IMR-90 (cell line): ENCODE measurements at places on chromosomes 1 and 21. TPM values are rescaled to one million over a fixed set of nuclear protein-coding genes. Genes with fewer than 3 reads are reported as not detected.

The EPHA10 gene
- not detected in 2 replicates for total RNA-seq

The FAM72C gene
- 0.72 and 0.83 TPM in 2 replicates for total RNA-seq

The PEF1 gene
- total RNA-seq, result 90.0 and 104 TPM in 2 replicates

The CLCA4 gene
- not detected in 2 replicates for total RNA-seq

The BRDT gene
- not detected in 2 replicates for total RNA-seq

The TXNIP gene
- total RNA-seq, result 60.0 and 77.2 TPM in 2 replicates

The CNKSR1 gene
- total RNA-seq, result 0.28 TPM in 1 of 2 replicates, not detected in the other

The LIN28A gene
- total RNA-seq, result not detected in 2 replicates

The ITLN2 gene
- total RNA-seq, result not detected in 2 replicates

The OR2G6 gene
- total RNA-seq, result not detected in 2 replicates

The GRIK3 gene
- total RNA-seq, result not detected in 2 replicates

The CTBS gene
- 5.9 and 8.1 TPM in 2 replicates for total RNA-seq

The LRIF1 gene
- 6.8 and 13.1 TPM in 2 replicates for total RNA-seq

The C2CD4D gene
- total RNA-seq, result not detected in 2 replicates

The TDRKH gene
- 2.2 TPM in 2 replicates for total RNA-seq

The AMY1C gene
- total RNA-seq, result not detected in 2 replicates

The TFB2M gene
- 13.3 and 22.8 TPM in 2 replicates for total RNA-seq

The RAB25 gene
- total RNA-seq, result not detected in 2 replicates

The FCRL6 gene
- not detected in 2 replicates for total RNA-seq

The PLA2G2F gene
- total RNA-seq, result not detected in 2 replicates

The RNU1-2 gene
- under 0.01 TPM in 2 replicates for total RNA-seq

The BSND gene
- not detected in 2 replicates for total RNA-seq

The NCAM2 gene
- total RNA-seq, result 5.0 and 5.6 TPM in 2 replicates

The KCNE2 gene
- total RNA-seq, result not detected in 2 replicates

The AMY1B gene
- total RNA-seq, result not detected in 2 replicates

The TIE1 gene
- total RNA-seq, result 2.3 and 3.3 TPM in 2 replicates

The TGFB2 gene
- 3.8 and 5.3 TPM in 2 replicates for total RNA-seq

The EVI5 gene
- 26.9 and 54.4 TPM in 2 replicates for total RNA-seq

The HSD3B2 gene
- total RNA-seq, result not detected in 2 replicates

The RGS13 gene
- total RNA-seq, result not detected in 2 replicates

The C1orf185 gene
- not detected in 2 replicates for total RNA-seq

The TINAGL1 gene
- 0.54 and 0.56 TPM in 2 replicates for total RNA-seq

The SV2A gene
- total RNA-seq, result 15.4 and 16.4 TPM in 2 replicates

The KRTAP19-3 gene
- total RNA-seq, result not detected in 2 replicates
